ENCODE measurements at places on chromosomes 7 and 10.

DNA sequence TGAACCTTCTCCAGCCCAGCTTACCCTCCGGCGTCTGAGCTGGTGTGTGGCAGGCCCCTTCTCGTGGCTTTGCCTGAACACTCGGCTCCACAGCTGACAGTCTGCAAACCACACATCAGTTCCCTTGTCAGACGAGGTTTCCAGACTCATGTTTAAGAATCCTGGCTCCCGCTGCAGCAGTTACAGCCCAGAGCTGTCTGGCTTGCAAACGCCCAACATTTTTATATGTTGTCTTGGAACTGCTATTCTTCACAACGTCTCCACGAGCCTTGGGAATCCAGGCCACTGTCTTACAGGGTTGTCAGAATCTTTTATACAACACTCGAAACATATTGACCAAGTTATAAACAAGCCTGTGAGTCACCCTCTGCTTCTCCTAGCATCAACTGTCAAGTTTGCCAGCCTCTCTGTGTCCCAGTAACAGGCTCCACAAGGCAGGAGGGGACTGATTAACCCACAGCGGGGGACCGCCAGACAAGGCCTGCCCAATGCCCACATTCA, 68.1 kb downstream of the TNS3 start:
- no peak for DNase-seq

GRCh38 chr7:69860941-69861622, 262.8 kb downstream of the AUTS2 start:
- no peak for DNase-seq

GRCh38 chr7:2049111-2049781, 183.5 kb downstream of the MAD1L1 start:
- DNase-seq, result no peak

- no peak for DNase-seq
These were observed 37.7 kb downstream of the EBF3 start for GRCh38 chr10:129926066-129927055.

DNA sequence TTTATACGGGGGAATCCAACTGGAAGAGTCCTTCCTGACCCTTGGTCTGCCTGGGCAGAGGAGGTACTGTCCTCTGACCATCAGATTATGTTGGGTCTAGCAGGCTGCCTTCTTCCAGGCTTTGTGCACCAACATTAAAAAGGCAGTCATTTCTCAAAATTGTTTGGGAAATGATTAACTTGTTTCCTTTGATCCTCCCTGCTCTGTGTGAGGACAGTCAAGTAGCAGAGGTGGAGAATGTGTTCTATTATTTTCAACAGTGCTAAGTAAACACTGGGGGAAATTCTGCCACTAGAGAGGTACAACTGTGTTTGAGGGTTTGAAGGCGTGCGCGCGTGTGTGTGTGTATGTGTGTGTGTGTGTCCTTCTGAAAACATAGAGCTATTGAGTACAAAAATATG, 20.6 kb downstream of the ACSL5 start:
- no peak for DNase-seq

DNA sequence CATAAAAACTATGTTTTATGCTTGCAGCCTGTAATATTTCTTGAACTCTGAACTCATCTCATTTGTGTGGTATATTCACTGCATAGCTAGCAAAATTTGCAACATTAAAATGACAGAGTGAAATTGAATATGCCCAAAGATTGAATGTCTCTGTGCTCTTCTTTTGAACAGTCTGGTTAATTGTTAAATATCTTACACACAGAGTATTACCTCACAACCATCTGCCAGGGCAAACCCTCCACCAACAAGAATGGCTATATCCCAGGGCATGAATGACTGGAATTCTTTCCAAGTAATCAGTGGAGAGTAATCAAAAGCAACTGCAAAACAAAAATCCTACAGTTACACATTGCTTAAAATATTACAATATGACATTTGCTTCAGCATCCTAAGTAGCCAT, 76.9 kb downstream of the SLC13A1 start:
- DNase-seq, result no peak

All from GM18507 (cell line).